Anterior cingulate cortex (tissue), 58 donors: ENCODE measurements at places on chromosomes 6 and 20.
A peak's percentile ranks its signal among the peaks of the same experiment; 100 is the strongest.

GRCh38 chr6:23562554-23562953 lies 563.5 kb upstream of the NRSN1 start:
- DNase-seq, result no peak

DNA sequence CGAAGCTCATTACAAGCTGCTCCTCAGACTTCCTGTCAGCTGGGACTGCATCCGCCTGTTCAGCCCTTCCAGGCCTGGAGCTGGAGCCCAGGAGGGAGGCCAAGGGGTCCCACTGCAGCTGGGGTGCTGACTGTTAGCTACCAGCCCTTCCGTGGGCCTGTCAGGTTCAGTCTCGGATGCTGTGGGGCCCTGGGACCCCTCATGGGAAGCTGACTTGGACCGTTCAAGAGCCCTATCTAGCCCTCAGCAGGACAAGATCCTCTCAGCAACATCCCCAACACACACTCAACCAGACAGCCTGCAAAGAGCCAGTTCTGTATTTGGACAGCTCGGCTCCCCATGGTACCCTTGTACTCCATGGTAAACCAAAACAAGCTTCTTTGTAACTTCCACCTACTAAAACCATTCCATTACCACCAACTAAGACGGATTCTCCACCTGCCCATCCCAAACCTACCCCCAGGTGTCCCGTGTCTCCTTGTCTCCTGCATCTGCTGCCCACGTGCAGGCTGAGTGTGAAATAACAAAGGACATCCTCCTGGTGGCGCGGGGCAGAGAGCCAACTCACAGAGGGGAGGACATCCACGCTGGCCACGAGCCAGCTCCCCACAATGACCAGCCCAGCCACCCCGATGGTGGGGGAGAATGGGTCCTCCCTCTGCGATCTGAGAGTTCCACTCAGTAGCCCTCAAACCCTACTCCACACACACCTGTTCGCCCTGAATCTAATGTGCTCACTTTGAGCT lies 111.2 kb downstream of the TAF4 start:
- no peak for DNase-seq

DNA sequence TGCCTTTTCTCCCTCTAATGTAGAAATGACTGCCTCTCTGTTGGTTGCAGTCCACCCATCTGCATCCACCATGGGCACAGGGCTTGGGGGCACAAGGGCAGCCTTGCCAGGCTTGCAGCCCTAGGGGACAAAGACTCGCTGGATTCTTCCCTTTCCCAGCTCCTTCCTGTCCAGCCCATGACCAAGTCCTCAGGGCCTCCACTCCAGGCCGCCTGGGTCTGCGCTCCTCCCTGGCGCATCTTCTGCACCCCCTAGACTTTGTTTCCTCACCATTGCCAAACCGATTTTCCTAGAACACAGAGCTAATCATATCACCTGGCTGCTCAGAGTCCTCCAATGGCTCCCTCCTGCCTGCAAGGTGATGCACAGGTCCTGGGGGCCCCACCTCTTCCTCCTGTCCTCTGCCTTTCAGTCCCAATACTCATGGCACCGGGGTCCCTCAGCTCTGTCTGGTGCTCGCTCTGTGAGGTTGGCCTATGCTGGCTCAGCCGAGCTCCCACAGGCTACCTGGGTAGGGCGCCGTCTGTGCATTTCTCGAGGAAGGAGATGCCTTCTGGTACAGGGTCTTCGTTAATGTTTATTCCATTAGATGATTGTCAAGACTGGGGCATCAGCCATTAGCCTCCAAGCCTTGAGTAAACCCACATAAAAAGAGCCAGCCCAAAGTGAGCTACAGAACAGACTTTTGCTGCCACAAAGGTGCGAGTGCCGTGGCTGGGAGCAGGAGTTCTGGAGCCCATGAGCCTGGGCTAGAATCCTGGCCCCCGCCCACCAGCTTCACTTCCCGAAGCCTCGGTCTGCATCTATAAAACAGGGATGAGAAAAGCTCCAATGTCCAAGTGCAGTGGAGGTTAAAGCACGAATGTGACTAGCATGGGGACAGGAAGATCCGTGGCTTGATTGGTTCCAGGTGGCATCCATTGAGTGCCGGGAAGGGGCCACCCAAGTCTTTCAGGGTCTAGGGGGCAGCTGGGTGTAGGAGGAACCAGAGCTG lies 17.7 kb downstream of the PSMG4 start:
- no peak for DNase-seq

- no peak for DNase-seq
Observed at GRCh38 chr6:114592506-114592905, 249.7 kb upstream of the HS3ST5 start.

DNA sequence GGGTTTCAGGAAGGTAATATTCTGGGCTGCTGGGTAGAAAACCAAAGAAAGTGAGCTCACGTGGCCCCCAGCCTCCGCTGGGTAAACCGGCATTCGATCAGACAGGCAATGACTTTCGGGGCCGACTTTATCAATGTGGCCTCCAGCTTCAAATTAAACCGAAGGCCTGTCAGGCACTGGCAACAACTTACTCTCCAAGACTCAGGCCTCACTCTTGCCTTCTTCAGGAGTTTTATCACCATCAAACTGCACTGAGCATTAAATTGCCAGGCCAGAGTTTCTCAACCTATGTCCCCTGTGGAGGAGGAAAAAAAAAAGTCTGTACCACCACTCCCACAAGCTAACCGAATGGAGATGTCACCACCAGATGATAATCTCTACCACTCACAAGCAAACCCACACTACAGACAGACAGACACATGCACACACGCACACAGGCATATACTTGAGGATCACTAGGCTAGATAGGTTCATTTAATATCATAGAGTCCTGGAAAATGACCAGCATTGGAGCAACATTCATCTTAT lies 1.1 kb upstream of the MBOAT1 start:
- no peak for DNase-seq

- no peak for DNase-seq
Observed at GRCh38 chr6:25458485-25458884, 179.3 kb downstream of the CARMIL1 start.

- no peak for DNase-seq
Observed at GRCh38 chr20:38547288-38548085, 33.5 kb upstream of the ADIG start.

DNA sequence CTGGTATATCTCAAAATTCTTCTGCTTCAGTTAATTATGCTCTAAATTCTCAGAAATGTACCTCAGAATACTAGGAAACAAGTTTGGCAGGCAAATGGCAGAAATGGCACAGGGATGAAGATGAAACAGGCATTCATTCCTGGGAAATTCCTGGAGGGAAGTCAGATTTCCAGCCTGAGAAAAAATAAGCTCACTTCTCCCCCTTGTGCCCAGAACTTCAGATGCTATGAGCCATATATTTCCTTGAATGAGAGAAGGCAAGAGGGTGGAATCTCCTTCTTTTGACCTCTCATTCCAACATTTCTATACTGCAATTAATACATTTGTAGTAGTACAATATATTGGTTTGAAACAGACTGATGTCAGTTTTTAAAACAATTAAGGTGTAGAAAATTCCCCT lies 22.8 kb downstream of the RGS17 start:
- no peak for DNase-seq

GRCh38 chr20:23391707-23392310 lies 29.5 kb downstream of the NAPB start:
- no peak for DNase-seq

- DNase-seq, result no peak
Observed at GRCh38 chr6:108748055-108748454, 100.2 kb upstream of the ARMC2 start.

DNA sequence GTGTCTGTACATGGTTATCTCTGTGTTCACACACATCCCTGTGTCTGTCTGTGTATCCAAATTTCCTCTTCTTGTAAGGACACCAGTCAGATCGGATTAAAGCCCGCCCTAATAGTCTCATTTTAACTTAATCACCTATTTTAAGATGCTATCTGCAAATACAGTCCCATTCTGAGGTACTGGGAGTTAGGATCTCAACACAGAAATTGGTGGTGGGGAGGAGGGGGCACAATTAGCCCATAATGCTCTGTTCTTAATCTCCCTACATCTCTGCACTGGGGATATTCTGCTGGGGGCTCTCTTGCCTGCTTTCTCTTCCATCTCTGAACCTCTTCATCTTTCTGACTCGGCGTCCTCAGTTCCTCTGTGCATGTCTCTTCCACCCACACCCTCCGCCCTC lies 320.7 kb downstream of the CDC5L start:
- no peak for DNase-seq

DNA sequence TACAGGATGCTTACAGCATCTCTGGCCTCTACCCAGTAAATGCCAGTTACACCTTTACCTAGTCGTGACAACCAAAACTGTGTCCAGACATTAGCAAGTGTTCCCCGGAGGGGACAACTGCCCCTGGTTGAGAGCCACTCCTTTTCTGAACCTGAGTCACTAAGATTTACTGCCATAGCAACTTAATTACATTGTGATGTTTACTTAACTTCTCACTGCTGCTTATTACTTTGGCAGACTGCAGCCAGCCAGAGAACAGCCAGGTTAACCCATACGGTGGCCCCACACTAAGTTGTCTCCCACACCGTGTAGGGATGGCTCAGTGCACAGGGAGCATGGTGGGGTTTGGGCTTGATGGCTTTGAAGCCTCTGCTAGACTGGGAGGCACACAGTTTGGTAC lies 204.7 kb upstream of the SULF2 start:
- no peak for DNase-seq

DNA sequence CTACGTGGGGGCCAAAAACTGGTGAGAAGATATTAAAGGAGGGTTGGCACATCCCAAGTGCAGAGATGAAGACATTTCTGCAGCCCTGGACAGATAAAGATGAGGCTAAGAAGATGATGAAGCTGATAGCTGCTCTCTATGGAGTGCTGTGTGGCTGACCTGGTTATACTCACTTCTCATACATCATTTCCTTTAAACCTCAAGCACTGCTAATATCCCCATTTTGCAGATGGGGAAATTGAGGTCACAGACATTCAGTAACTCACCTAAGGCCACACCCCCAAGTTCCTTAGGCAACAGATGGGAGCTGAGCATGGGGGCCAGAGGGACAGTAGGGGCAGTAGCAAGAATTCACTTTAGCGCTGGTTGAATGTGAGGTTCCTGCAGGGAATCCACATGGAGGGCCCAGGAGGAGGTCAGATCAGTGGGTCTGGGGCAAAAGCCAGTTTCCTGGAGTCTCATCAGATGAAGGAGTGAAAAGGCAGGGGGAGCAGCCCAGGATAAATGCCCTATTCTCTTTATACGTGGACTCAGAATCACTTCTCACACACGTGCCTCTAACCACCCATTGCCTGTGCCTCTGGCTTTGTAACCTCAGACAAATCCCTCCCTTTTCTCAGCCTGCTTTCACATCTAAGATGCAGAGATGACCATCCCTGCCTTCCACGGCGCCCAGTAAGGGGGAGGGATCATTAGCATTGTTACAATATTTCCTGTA lies 125.8 kb downstream of the NFATC2 start:
- no peak for DNase-seq

GRCh38 chr6:109706513-109706912 lies 15.4 kb downstream of the FIG4 start:
- no peak for DNase-seq

- no peak for DNase-seq
Observed at GRCh38 chr6:98828211-98828788, 6.1 kb upstream of the POU3F2 start.

- DNase-seq, result no peak
Observed at GRCh38 chr6:92934625-92935024, 484.7 kb downstream of the EPHA7 start.

- no peak for DNase-seq
Observed at GRCh38 chr6:42128460-42129359, 13.7 kb downstream of the C6orf132 start.

- no peak for DNase-seq
Observed at GRCh38 chr6:16602035-16602434, 159.2 kb downstream of the ATXN1 start.

- DNase-seq, result no peak
Observed at GRCh38 chr6:62393608-62394007, 107.6 kb upstream of the KHDRBS2 start.

- DNase-seq, result no peak
Observed at GRCh38 chr6:603265-603664, 53.6 kb downstream of the HUS1B start.

- DNase-seq, result no peak
Observed at GRCh38 chr20:50857348-50857747, 62.5 kb downstream of the BCAS4 start.

GRCh38 chr6:7145885-7146828 lies 38.4 kb downstream of the RREB1 start:
- no peak for DNase-seq

DNA sequence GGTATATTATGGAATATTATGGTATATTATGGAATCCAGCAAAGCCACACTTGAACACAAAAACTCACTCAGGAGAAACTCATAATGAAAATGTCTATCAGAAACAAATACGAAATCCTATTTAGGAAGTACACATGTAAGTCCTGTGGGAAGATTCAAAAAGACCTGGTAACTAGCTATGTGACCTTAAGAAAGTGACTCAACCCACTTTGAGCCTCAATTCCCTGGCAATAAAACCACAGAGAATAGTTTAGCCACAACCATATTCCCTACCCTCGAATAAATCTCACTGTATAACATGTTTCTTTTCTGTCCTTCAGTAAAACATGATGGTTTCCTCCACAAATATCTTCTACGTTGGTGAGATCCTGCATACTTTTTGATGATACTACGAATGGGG lies 56.4 kb downstream of the ZMYND8 start:
- DNase-seq, result no peak

DNA sequence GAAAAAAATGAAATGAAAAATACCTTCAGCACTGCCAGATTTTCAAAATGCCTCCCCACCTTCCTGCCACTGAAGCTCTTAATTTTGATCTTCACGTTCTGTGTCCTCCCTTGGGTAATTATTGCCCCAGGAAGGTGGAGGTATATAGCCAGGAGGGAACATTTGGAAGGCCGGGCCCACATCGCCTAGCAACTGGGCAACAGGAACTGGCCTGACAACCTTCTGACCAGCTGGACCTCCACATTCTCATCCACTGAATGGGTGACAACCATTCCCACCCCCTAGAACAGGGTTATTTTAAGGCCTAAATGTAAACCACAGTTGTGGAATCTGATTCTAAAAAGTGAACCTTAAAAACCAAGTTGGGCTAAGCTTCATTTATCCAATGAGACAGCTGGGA lies 3.2 kb downstream of the RRBP1 start:
- no peak for DNase-seq

DNA sequence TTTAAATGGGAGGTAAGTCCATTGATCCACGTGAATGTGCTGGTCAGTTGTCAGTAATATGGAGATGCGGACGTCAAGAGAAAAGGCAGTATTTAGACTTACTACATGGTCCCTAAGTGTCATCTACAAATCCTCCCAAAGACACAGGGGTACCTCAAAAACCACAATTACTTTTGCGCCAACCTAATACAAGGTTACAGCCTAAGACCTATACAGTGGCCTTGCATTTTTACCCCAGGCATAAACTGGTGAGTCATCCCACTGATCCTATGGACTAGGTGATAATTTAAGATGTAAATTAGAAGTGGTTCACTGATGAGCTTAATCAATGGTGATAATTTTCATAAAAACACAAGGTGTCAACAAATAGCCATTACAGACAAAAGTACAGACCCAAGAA lies 141.0 kb downstream of the NFATC2 start:
- DNase-seq, result no peak

- peak; percentile 75 for DNase-seq
Observed at GRCh38 chr6:43972913-43973300, 154.3 kb downstream of the MRPL14 start.
